ENCODE measurements at places on chromosomes 1 and 21.

DNA sequence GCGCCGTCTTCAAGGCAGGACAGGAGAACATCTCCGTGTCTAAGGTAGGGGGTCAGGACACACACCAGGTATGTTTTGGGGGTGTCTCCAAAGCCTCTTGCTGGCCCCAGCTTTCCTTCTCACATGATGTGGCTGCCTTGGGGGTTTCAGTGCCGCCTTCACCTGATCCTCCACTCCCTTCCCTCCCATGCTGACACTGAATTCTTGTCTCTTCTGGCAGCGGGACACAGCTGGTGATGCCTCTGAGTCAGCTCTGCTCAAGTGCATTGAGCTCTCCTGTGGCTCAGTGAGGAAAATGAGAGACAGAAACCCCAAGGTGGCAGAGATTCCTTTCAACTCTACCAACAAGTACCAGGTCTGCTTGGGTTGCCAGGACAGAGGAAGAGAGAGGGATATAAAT is 13.5 kb downstream of the ATP1A2 start:
- DNase-seq: no peak

GRCh38 chr1:161905269-161905884 is 118.3 kb downstream of the OLFML2B start:
- DNase-seq: no peak

GRCh38 chr1:241592273-241592958 is 47.8 kb downstream of the CHML start:
- no peak for DNase-seq

- no peak for DNase-seq
Observed at GRCh38 chr1:36224537-36225282, 467 bp downstream of the THRAP3 start.

- no peak for DNase-seq
Observed at GRCh38 chr1:229509576-229509975, 1.4 kb upstream of the NUP133 start.

DNA sequence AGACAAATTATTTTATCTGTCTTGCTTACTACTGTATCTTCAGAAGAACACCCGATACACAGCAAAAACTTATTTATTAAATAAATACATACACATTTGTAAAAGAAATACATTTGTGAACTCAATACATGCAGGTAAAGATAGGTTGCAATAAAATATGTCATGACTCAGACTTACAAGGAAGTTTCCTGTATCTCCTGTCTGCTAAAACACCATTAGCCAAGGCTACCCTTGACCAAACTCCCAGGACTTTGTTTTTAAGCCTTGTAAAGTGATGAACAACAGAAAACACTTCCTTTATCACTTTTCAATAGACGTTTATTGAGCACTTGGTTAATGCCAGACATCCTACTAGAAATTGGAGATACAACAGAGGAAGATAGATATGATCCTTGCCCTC is 56.5 kb upstream of the HSD17B7 start:
- no peak for DNase-seq

- no peak for DNase-seq
Observed at GRCh38 chr1:22755641-22756040, 45.0 kb downstream of the EPHB2 start.

Measured in activated T-helper 1 cell treated with anti-CD3 and anti-CD28 coated beads, Interleukin-12 subunit alpha, Interleukin-12 subunit beta, Interleukin-2, Interleukin-4 antibody, amounts not matched to agents 30 ng/mL and 10 ng/mL and 1 ng/mL, durations not matched to agents 14 hours and 24 hours and 36 hours (primary cell).